Activated CD4-positive, CD25-positive, alpha-beta regulatory T cell (primary cell): ENCODE measurements at places on chromosomes 3 and 15.

- DNase-seq: no peak
Observed at GRCh38 chr15:70093481-70094319, 4.0 kb downstream of the TLE3 start.

- DNase-seq: no peak
Observed at GRCh38 chr3:134494495-134494894, 8.6 kb downstream of the CEP63 start.

GRCh38 chr3:100545371-100545770 lies 53.0 kb downstream of the TMEM45A start:
- no peak for DNase-seq

DNA sequence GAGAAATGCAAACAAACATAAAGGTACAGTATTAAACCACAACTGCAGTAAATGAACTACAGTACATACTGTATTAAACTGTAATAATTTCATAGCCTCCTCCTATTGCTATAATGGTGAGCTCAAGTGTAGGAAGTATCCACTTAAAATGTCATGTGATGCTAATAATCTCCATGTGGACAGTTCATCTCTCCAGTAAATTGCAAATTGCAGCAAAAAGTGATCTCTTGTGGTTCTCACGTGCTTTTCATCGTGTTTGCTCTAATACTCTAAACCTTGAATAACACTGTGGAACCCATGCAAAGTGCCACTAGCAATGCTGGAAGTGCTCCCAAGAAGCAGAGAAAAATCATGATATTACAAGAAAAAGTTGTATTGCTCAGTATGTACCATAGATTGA lies 9.2 kb upstream of the FNDC3B start:
- no peak for DNase-seq

DNA sequence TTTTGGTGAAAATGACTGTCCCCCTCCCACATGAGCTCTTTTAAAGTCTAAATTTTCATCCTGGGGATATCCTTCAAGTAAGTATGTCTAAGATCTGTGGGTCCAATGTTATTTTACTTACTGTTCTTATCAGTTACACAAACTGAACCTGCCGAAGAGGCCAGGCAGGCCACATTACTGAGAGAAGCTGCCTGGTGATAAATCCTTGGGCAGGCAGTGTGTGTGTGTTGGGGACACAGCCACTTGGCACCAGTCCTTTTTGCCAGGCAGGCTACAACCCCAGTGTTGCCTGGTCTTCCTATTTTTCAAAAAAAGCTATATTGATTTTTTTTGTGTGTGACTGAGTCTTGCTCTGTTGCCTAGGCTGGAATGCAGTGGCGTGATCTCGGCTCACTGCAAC lies 50.6 kb upstream of the RASA2 start:
- DNase-seq: no peak

GRCh38 chr3:181382656-181383055 lies 329.1 kb upstream of the SOX2 start:
- no peak for DNase-seq

GRCh38 chr15:43218908-43219706 lies 1.7 kb downstream of the EPB42 start:
- no peak for DNase-seq

GRCh38 chr15:44366971-44367370 lies 60.5 kb upstream of the CTDSPL2 start:
- no peak for DNase-seq

GRCh38 chr3:134147411-134147810 lies 103.2 kb downstream of the RYK start:
- DNase-seq: no peak

DNA sequence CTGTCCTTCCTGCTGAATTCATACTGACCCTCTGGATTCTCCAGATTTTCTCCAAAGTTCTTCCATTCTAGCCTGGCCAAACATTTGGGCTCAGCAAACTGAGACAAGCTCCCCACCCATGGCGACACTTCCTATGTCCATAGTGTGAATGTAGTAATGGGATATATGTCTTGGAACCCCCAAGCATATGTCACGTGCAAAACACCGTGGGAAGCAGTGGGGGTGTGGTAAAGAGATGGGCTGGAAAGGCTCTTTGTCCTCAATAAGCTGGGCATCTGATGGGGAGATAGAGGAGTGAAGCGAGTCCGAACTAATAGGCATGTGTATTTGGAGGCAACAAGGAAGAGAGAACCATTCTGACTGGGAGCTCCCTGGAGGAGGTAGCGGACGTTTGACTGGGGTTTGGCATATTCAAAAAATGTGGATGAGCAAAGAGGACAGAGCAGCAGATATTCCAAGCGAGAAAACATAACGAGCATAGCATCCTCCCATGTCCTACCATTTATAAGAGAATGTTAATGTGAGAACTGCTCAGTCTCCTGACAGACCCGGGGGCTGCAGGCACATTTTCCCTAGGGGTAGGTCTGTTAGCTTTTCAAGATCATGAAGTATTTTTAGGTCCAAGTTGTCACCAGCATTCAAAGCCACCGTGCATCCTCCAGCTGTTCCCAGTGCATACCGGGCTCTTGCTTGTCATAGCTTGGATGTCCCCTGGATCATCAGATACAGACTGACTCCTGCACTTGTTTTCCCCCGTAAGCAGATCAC lies 25.6 kb downstream of the TPM1 start:
- no peak for DNase-seq

GRCh38 chr3:124962403-124962940 lies 27.9 kb upstream of the MUC13 start:
- DNase-seq: no peak

DNA sequence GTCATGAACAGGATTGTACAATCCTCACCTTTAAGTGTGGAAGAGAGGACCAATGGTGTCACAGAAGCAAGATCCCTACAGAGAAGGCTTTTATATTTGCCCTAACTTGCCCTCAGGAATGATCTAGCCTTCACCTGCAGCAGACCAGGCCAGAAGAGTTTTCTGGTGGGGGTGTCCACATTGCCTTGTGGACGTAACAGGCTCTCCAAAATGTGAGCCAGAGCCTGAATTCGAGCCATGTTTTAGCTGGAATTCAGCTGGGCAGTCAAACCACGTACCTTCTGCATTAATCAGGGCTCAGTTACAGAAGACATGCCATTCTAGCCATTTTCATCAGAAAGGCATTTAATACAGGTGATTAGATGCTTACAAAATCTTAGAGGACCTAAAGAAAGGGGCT lies 23.6 kb upstream of the RAB7A start:
- DNase-seq: no peak

- DNase-seq: no peak
Observed at GRCh38 chr3:147373301-147373700, 33.0 kb downstream of the ZIC4 start.

DNA sequence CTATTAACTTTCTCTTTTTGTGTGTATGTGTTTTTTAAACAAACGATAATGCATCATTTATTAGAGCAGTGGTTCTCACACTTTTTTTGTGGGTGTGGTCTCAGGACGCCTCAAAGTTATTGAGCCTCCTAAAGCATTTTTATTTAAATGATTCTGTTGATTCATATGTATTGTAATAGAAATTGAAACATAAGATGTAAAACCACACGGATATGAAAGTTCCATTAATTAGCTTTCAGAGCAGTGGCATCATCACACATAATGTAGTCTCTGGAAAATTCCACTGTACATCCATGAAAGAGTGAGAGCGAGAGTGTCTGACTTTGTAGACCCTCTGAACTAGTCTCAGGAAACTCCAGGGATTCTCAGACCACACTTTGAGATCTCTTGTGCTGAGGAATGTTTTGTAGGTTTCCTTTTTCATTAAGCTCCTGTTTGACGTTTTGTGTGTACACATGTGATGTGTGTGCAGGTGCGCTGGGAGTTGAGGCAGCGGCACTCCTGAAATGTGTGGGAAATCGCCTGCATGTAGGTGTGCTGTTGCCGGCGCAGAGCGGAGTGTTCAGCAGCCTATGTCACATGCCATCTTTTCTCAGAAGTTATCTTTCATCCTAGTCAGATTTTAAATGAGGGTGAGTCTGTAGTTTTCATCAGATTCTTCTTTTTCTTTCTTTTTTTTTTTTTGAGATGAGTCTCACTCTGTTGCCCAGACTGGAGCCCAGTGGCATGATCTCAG lies 5.3 kb upstream of the TRAK1 start:
- no peak for DNase-seq

GRCh38 chr3:155983834-155984474 lies 113.5 kb downstream of the GMPS start:
- no peak for DNase-seq

GRCh38 chr15:100890051-100890720 lies 10.6 kb downstream of the ALDH1A3 start:
- no peak for DNase-seq

- DNase-seq: no peak
Observed at GRCh38 chr3:52291508-52292181, 4.0 kb downstream of the GLYCTK start.

- no peak for DNase-seq
Observed at GRCh38 chr3:42851228-42851834, 24.3 kb downstream of the CYP8B1 start.

DNA sequence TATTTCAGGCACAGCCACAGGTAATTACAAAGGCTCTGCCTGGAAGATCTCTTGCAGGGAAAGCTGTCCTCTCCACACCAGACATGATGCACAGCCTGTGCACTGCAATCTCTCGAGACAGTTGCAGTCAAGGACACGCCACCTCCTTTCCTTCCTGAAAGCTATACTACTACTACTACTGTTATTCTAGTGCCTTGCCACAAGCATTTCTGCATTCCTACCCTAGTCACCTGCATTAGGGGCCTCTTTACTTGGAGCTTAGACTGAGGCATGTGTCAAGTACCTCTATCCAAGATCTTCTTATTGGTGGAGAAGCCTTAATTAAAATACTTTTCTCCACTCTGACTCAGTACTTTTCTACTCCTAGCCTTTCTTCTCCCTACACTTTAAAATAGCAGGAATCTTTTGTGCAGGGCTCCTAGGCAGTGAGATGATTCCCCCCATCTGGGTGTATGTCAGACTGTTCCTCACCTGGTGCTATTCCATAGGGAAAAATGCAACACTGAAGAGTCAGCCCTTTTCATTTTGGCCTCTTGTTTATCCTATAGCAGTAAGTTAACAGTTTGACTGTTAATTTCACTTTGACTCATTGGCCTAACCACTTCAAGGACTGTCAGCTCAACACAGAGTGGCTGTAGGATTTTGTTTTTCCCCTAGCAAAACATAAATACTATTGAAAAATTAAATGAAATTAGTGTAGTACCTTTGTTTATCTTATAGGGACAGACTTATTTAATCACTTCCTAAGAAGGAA lies 78.9 kb downstream of the ESYT3 start:
- DNase-seq: no peak

GRCh38 chr3:132134611-132135010 lies 99.8 kb upstream of the CPNE4 start:
- no peak for DNase-seq

DNA sequence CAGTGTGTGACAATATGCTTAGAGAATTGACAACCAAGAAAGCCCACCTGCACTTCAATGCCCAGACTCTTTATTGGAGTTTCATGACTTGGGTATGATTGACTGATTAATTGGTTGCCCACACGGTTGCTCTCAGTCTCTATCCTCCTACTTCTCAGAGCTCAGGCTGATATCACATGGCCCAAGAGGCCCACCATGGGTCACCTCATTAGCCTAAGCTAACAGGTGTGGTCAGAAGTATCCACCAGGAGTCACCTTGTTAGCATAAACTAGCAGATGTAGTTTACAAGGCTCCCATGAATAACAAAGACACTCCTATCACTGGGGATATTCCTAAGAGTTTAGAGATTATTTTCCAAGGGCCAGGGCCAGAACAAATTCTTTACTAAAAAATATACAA lies 120.2 kb upstream of the MBNL1 start:
- DNase-seq: no peak

GRCh38 chr3:15831927-15832326 lies 34.1 kb upstream of the ANKRD28 start:
- DNase-seq: no peak

- no peak for DNase-seq
Observed at GRCh38 chr3:3783696-3784095, 15.5 kb upstream of the LRRN1 start.

- no peak for DNase-seq
Observed at GRCh38 chr3:30795176-30795575, 99.3 kb downstream of the GADL1 start.

GRCh38 chr15:43518197-43518761 lies 871 bp downstream of the MAP1A start:
- DNase-seq: no peak

GRCh38 chr3:99506-99905 lies 97.1 kb upstream of the CHL1 start:
- no peak for DNase-seq

- no peak for DNase-seq
Observed at GRCh38 chr3:111751961-111752360, 107.1 kb upstream of the PHLDB2 start.

- DNase-seq: no peak
Observed at GRCh38 chr3:70543493-70543892, 231.1 kb upstream of the MDFIC2 start.

- DNase-seq: no peak
Observed at GRCh38 chr3:159114582-159114981, 312.7 kb downstream of the MFSD1 start.

DNA sequence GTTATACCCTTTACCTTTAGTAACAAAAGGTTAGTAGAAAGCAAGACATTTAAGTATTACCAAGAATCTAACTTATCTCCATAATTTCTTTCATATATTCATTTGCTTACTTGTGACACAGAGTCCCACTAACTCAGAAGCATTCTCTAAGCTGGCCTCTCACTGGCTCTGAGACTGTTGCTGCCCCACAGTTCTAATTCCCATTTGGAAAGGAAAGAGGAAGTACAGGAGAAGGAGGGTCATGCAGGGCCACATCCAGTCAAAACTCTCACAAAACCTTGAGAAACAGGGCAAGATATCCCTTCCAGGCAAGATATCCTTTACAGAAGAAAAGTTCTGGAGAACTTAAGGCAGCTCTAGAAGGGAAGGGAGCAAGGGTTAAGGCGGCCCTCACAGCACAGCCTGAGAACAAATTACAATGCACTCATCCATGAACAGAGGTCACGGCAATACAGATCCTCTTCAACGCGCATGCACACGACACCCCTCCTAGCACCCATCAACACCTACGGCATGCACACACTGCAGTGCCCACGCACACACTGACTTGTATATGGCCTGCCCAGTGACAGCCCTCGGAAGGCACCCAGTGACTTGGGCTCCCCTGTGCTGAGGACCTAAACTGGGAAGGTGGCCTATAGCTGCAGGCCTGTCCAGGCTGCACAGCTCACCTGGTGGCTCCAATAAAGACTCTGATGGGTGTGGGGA lies 13.0 kb upstream of the MYO5C start:
- DNase-seq: no peak

- no peak for DNase-seq
Observed at GRCh38 chr15:80835336-80835735, 56.2 kb downstream of the CEMIP start.

- no peak for DNase-seq
Observed at GRCh38 chr3:8560366-8561007, 58.9 kb downstream of the LMCD1 start.

- DNase-seq: no peak
Observed at GRCh38 chr15:52714968-52715367, 35.8 kb upstream of the ATOSA start.
